IMR-90 (cell line): ENCODE measurements at places on chromosomes 13 and 19. TPM values are rescaled to one million over a fixed set of nuclear protein-coding genes. Genes with fewer than 3 reads are reported as not detected.

- DNase-seq: no peak
Observed at GRCh38 chr19:13138916-13139198, 11.3 kb downstream of the STX10 start.

CADM4 gene
- total RNA-seq: 1.7 and 2.0 TPM in 2 replicates

DNA sequence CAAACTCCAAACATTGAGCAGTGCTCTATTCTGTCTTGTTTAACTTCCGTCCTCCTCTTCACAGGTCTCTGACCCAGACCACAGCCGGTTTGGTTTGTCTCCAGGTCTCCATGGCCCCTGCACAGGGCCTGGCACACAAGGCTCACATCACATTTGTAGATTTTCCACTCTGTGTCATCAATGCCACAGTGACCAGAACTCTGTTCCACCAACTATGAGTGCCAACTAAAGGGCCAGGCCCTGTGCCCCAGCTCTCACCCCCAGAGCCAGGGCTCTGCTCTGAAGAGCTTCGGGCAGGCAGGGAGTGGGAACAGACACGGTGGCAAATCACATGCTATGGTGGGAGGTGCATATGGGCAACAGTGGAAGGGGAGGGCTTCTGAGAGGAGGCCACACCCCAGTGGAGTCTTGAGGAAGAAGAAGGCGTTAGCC lies 16.0 kb downstream of the SMG9 start:
- no peak for DNase-seq

- DNase-seq: no peak
Observed at GRCh38 chr19:38265921-38266429, 1.6 kb downstream of the SPINT2 start.

DNA sequence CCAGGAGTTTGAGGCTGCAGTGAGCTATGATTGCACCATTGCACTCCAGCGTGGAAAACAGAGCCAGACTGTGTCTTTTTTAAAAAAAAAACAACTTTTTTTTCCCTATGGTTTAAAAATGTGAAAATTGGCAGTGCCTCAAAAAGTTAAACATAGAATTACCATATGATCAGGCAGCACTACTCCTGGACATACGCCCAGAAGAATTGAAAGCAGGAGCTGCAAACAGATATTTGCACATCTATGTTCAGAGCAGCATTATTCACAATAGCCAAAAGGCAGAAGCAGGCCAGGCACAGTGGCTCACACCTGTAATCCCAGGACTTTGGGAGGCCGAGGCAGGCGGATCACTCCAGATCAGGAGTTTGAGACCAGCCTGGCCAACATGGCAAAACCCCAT lies 3.8 kb upstream of the RETN start:
- DNase-seq: peak; percentile 73

DNA sequence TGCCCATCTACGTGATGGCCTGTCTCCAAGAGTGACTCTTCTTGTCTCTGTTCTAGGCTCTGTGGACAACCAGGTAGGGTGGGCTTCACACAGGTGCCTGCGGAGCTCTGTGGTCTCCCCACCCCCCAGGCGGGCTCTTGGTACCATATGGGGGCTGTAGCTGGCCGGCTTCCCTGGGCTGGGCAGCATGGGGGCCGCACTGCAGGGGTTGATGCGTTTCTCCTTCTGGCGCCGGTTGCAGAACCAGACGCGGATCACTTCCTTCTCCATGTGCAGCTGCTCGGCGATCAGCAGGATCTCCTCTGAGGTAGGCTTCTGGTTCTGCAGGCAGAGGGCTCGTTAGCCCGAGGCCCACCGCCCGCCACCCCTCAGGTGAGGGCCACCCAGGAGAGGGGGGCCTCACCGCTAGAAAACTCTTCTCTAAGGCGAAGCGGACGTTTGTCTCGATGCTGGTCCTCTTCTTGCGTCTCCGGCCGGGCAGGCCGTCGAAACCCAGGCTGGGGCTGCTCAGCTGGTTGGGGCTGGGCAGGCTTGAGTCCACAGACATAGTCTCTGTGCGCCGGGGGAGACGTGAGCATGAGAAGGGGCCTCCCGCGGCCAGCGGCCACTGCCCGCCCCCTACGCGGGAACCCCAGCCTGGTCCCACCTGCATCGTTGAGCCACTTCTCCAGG lies 19.3 kb downstream of the ZNF574 start:
- DNase-seq: no peak
